ENCODE measurements at places on chromosomes 6 and 20. TPM values are rescaled to one million over a fixed set of nuclear protein-coding genes. Genes with fewer than 3 reads are reported as not detected.

DNA sequence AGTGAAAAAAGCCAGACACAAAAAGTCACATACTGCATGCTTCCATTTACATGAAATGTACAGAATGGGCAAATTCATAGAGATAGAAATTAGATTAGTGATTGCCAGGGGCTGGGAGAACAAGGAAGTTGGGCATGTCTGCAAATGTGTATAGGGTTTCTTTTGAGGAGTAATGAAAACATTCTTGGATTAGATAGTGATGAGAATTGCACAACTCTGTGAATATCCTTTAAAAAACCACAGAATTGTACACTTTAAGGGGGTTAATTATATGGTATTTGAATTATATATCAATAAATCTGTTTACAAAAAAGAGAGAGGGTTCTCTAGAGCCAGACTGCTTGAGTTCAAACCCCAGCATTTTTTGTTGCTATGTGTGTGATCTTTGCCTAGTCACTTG is 188.1 kb downstream of the CDC5L start:
- DNase-seq: no peak

- no peak for DNase-seq
Measured at GRCh38 chr6:1552296-1552761, 57.4 kb upstream of the FOXC1 start.

GRCh38 chr6:2514965-2515543 is 235.7 kb downstream of the MYLK4 start:
- peak; percentile 65 for DNase-seq

- peak; percentile 23 for DNase-seq
Measured at GRCh38 chr6:117601811-117602150, 530 bp downstream of the GOPC start.

DNA sequence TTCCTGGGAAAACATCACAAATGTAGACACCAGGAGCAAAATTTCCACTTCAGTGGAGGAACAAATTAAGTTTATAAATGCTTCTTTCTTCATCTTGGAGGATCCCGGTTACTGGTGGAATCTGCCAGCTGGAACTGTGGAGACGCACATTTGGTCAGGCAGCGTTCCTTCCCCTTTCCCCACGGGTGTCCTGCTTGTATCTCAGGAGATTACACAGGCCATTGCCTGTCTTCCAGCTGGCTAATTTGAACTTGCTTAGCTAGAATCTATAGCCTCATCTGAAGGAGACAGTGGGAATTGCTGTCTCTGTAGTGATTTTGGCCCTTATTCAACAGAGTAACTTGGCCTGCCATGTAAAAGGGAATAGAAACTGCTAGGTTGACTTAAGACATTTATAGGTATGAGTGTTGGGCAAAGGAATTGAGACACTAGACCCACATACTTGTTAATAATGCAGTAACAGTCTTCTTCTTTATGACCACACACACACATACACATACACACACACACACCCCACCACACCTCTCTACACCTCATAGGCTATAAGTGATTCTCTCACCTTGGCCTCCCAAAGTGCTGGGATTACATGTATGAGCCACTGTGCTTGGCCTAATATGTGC is 34.4 kb downstream of the TSBP1 start:
- DNase-seq: no peak

DNA sequence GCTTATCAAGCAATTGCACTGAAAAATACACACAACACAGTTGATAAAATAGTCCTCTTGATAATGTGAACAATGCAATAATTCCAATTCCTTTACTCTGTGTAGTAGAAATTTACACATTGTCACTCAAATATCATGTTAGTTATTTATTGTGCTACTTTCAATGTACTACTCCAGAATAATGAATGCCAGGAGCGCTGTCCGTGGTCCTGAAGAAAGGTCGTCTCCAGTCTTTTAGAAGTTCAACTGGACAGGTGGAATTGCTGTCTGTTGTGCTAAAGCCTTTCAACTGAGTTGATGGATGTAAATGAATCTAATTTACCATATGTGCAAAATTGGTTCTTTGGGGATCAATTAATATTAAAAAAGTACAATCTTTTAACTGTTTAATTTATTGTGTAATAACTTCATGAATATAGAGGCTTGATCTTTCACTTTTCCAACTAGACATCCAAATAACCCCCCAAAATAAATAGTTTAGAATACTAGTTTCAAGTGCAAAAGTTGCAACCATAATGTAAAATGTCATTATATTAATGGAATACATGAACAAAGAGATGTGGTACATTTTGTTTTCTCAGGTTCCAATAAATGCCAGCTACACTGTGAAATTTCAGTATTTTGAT is 3.2 kb downstream of the GRIK2 start:
- peak; percentile 85 for DNase-seq

The TMEM244 gene
- not detected for total RNA-seq

The MYB gene
- total RNA-seq: 82.8 TPM

The GNMT gene
- 0.76 TPM for total RNA-seq

GRCh38 chr6:169038691-169039090 is 215.0 kb downstream of the THBS2 start:
- no peak for DNase-seq

DNA sequence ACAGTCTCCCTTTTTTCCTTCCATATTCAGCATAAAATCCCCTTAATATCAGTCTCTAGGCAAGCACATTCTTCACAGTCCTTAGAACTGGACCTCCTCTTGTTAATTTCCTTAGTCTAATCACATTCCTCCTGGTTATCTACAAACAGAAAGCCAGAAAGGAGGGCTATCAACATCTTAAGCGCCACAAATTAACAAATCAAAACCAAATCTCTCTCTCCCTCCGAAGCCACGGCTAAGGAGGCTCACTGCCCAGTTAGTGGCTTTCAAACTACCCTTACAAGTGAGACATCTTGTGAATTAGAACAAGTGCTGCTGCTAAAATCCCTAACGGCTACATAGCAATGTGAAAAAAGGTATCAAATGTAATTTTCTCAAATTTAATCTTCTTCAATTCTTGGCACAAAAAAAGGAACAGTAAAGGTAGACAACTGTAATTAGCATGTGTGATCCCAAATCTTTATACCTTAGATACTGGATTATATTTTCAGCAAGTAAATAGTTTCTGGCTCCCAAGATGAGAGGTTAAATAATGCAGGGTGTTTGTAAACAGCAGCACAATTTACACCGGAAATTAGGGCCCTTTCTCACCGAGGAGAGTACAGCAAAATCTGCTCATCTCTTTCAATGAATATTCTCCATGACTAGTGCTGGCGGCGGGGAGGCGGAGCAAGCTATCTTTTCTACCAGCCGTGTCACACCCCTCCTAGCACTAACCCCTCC is 1.4 kb upstream of the TRIM39 start:
- no peak for DNase-seq

The ULBP3 gene
- total RNA-seq: 1.9 TPM

The NKX2-4 gene
- not detected for total RNA-seq

GRCh38 chr20:4546786-4547185 is 174.9 kb upstream of the PRND start:
- no peak for DNase-seq

GRCh38 chr6:76509397-76509796 is 436.9 kb upstream of the IMPG1 start:
- no peak for DNase-seq

- DNase-seq: no peak
Measured at GRCh38 chr20:33662172-33662571, at the start of gene C20orf144. TSS of gene C20orf144 (plus strand) at chr20:33662327. CDS start at chr20:33662346, 19 bp downstream.

The BTNL2 gene
- not detected for total RNA-seq

GRCh38 chr6:167279766-167280446 is 11.2 kb upstream of the UNC93A start:
- no peak for DNase-seq

The THBD gene
- total RNA-seq: 5.9 TPM

DNA sequence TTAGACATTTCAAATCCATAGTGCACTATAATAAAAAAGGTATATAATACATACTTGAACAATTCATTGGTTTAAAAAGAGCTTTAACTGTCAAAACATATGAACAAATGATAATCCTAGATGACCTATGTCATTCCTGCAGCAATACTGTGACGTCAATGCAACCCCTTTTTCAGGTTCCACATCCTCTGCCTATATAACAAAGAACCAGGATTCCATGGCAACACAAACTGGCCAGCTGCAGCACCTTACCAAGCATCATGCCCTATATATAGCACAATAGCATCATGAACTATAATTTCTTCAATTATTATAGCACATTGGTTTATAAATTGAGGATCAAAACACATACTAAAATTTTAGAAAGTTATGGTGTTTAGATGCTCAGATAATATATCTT is 578 bp upstream of the PTCHD4 start:
- DNase-seq: no peak

GRCh38 chr6:142942238-142942637 is 2.7 kb downstream of the HIVEP2 start:
- no peak for DNase-seq

DNA sequence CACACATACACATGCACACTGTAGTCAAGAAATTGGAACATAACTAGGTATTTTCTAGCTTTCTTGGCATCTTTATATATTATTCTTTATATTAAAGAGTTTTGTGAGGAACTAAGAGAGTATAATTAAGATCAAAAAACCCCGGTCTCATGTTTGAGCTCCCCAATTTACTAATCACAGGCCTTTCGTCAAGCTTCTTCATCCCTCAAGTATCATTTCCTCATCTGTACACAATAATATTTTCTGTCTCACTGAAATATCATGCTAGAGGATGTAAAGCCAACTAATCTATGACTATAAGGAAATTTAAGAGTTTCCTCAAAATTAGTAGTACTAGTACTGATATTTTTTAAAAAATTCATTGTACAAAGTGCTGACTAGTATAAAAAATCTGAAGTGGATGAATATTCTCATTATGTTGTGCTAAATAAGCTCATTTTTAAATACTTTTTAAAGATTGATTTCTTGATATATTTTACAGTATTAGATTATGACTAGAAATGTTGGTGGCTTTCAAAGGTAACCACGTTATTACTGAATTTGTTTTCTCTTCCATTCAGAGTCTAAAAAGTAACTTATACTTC is 28.0 kb downstream of the PEX3 start:
- DNase-seq: no peak

DNA sequence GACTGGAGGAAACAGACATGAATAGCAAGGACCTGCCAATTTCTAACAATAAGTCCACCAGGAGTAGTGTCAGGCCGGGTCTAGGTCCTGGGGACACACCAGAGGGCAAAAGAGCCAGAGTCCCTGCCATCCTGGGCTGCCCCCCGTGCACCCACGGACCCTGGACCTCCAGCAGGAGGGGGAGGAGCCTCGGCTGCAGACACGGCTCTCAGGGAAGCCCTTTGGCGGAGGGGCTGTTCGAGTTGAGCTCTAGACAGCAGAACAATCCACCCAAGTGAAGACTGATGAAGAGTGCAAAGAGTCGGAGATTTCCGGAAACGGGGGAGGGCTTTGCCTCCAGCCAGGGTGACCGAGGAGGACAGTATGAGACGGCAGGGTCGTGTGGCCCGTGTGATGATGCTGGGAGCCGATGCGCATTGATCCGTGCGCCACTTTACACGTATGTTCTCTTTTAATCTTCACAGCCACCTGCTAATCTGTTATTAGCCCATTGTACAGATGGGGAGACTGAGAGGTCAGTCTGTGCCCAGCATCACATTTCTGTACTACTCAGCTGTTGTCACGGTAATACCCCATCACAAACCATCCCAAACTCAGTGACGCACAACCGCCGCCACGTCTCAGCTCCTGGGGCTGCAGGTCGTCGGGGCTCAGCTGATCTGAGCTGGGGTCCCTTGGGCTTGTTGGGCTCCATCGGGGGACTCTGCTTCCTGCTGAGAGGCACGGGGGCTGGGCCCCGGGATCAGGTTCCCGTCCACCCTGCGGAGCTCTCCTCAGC is 502.0 kb downstream of the PREX1 start:
- no peak for DNase-seq

DNA sequence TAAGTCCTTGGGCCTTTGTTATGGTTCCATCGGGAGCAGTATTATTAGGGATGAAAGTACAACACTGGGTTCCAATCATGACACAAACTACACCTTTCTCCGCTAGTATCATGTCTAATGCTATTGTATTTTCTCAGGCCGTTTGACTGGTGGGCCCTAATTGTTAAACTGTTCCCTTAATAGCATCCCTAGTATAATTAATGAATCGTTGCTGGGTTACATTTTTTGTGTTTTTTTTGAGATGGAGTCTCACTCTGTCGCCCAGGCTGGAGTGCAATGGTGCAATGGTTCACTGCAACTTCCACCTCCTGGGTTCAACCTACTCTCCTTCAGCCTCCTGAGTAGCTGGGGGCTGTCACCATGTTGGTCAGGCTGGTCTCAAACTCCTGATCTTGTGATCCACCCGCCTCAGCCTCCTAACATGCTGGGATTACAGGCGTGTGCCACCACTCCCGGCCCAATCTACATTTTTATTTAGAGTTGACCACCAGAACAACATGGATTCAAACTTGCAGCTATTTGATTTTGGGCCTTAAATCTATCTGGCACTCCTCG is 4.1 kb upstream of the ZNFX1 start:
- no peak for DNase-seq

The PBOV1 gene
- not detected for total RNA-seq

The SMOC2 gene
- total RNA-seq: 18.8 TPM

The B3GALT4 gene
- total RNA-seq: 24.2 TPM

The YWHAB gene
- 265 TPM for total RNA-seq

DNA sequence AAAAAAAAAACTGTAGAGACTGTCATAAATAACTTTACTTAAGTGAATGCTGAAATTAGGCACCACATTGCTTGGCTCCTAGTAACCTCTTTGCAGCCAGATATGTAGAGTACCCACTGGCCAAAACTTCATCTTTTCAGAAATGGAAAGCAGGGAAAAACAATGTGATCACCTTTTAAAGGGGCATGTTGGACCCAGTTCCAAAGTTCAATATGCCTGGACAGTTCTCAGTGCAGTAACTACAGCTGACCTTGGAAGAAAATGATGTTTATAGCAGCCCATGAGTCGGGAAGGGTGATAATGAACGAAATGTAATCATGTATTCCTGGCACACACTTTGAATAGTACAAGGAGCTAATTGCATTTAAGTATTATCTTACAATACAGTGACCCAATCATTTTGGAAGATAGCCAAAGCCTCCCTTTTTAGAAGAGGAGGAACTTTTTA is 93.6 kb upstream of the TAB2 start:
- DNase-seq: peak; percentile 14

The PAX1 gene
- 0.06 TPM for total RNA-seq

- DNase-seq: no peak
Measured at GRCh38 chr6:39432330-39433025, 110.0 kb upstream of the KCNK16 start.

The TP53TG5 gene
- total RNA-seq: 2.1 TPM

DNA sequence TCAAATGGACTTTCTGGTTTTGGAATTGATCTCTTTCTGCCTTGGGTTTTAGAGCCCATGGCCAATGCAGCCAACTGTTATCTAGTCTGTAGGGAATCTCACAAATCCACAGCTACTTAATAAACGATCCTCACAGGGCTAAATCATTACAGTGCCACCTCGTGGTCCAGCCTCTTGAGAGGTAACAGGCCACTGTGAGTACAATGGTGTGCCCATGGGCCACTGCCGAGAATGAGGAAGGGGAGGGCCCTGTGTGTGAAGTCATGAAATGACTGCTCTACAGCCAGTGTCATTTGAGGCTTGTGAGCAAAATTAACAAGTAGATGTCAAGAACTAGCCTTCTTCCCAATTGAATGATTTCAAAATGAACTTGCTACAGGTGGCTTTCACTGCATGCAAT is 54.3 kb upstream of the GMPR start:
- DNase-seq: no peak
